ENCODE measurements at places on chromosomes 7 and 10. TPM values are rescaled to one million over a fixed set of nuclear protein-coding genes. Genes with fewer than 3 reads are reported as not detected.

The HTR5A gene
- not detected for total RNA-seq

The CPVL gene
- total RNA-seq, result 0.51 TPM

The CPN1 gene
- total RNA-seq, result not detected

The SPDYE16 gene
- 0.17 TPM for total RNA-seq

The NME8 gene
- not detected for total RNA-seq

The KCNIP2 gene
- total RNA-seq, result 0.77 TPM

The CALML3 gene
- total RNA-seq, result not detected

The UCMA gene
- total RNA-seq, result not detected

The HOXA3 gene
- total RNA-seq, result 1.5 TPM

The MMRN2 gene
- total RNA-seq, result 2.1 TPM

The TRIM56 gene
- total RNA-seq, result 27.6 TPM

The PLEKHS1 gene
- total RNA-seq, result not detected

The ACTR3C gene
- 0.50 TPM for total RNA-seq

The HSPA12A gene
- 9.5 TPM for total RNA-seq

The GCK gene
- total RNA-seq, result 1.7 TPM

The SAP25 gene
- not detected for total RNA-seq

The CYP2E1 gene
- 0.50 TPM for total RNA-seq

The ZNF239 gene
- total RNA-seq, result 6.2 TPM

The PKD1L1 gene
- under 0.01 TPM for total RNA-seq

The BMPER gene
- total RNA-seq, result 12.2 TPM

Data from fibroblast of lung (primary cell).